Cortex of kidney (tissue), 1 donor: ENCODE measurements at places on chromosomes 12 and 14.

DNA sequence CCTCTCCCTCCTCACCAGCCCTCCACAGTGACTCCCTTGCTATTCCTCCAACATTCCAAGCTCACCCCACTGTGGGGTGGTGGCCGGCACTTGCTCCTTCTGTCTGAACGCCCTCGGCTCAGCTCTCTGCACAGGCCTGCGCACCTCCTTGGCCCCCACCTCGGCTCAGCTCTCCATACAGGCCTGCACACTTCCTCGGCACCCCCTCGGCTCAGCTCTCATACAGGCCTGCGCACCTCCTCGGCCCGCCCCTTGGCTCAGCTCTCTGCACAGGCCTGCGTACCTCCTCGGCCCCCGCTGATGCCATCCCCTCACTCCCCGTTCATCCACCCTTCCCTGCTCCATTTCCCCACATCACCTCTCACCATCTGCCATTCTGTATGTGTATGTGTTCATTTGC, 332.7 kb upstream of the FKBP4 start:
- DNase-seq, result no peak

GRCh38 chr12:12608557-12608957, 3.1 kb upstream of the CREBL2 start:
- no peak for DNase-seq

DNA sequence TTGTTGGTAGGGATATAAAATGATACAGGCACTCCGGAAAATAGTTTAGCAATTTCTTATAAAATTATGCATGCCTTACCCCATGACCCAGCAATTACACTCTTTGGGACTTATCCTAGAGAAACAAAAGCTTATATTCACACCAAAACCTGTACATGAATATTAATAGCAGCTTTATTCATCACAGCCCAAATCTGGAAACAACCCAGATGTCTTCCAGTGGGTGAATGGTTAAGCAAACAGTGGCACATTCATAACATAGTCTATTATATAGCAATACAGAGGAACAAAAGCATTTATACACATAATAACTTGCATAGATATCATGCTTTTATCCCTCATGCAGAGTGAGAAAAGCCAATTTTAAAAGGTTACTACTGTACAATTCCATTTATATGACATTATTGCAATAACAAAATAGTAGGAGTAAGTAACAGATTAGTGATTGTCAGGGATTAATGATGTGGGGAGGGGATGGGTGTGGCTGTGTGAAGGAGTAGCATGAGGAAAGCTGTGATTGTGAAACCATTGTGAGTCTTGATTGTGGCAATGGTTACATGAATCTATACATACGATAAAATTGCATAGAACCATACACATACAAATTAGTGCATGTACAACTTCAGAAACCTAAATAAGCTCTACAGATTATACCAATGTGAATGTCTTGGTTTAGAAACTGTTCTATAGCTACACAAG, 363.1 kb upstream of the OR4E1 start:
- DNase-seq, result no peak

DNA sequence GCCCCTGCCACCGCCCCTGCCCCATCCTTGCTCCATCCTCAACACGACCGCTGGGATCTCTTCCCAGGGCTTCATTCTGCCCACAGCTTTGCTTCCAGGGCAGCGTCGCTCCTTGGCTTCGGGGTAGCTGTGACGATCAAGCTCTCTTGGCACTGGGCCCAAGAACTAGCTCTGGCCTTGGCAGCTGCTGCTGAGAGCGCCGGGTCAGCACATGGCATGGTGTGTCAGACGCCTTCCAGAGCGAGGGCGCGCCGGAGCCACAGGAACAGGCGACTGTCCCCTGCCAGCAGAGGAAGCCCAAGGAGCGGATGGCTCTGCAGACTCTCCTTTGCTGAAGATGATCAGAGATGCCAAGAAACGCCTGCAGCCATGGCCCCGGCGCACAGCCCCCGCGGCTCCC, 15.9 kb downstream of the RAB35 start:
- DNase-seq, result no peak

GRCh38 chr14:96235426-96235825, 20.6 kb upstream of the BDKRB1 start:
- no peak for DNase-seq

DNA sequence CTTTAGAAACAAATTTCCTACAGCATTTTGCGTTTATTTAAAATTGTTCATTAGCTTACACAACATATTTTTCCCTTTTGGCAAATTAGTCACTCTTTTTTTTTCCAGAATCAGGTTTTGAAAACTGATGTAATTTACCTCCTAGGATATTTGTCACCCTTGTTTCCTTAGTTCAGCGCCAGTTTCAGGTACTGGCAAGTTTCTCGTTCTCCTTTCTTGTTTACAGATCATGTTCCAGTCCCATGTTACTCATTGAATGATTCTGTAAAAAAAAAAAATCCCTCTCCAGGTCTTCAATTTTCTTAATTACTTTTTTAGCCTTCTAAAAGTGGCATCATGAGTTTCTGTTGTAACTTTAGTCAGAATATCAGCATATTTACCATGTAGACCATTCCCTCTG, 2.7 kb downstream of the PPP4R4 start:
- DNase-seq, result no peak

DNA sequence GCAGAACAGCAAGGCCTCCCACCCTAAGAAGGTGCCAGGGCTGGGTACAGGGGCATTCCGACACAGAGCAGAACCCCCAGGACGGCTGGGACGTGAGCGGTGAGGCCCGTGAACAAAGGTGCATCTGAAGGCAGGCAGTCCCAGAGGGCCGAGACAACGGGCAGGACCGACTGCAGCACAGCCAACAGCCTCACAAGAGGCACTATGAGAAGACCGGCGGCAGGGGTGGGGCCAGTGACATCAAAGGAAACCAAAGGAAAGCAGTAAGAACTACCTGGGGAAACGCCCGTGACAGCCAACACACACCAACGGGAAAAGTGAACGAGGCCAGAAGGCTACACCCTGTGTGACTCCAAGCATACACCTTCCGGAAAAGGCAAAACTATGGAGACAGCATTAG, 9.1 kb downstream of the BTBD6 start:
- DNase-seq, result no peak

DNA sequence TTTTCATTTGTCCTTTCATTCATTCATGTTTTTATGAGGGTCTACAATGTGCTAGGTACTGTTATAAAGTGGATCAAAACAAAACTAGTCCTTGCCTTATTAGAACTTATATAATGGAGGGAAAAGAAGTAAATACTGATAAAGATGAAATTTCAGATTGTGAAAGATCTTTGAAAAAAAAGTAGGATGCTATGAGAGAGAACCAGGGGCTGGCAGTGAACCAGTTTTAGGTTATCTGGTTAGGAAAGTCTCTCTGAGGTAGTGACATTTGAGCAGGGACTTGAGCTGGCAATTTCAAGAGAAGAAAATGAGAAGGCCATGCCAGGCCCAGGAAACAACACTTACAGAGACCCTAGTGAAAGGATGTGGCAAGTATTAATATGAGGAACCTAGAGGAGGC, 57.3 kb upstream of the E2F7 start:
- no peak for DNase-seq

GRCh38 chr14:78075555-78076277, 94.5 kb upstream of the NRXN3 start:
- no peak for DNase-seq

DNA sequence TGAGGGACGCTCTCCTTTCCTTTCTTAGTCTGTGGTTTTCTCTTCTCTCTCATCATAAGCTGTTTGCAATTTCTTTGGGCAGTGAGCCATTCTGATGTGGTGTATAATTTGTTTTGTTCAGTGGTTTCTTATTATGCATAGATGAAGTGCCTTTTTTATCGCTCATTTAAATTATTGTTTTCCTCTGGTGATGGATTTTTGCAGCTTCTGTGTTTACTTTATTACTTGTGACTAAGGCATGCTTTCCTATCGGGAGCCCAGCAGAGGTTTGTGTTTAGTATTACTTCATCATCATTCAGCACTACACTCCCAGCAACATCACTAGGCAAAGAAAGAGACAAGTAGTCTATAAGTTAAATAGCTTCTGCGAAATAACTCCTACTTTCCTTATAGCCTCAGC, 586.6 kb upstream of the NOVA1 start:
- no peak for DNase-seq

DNA sequence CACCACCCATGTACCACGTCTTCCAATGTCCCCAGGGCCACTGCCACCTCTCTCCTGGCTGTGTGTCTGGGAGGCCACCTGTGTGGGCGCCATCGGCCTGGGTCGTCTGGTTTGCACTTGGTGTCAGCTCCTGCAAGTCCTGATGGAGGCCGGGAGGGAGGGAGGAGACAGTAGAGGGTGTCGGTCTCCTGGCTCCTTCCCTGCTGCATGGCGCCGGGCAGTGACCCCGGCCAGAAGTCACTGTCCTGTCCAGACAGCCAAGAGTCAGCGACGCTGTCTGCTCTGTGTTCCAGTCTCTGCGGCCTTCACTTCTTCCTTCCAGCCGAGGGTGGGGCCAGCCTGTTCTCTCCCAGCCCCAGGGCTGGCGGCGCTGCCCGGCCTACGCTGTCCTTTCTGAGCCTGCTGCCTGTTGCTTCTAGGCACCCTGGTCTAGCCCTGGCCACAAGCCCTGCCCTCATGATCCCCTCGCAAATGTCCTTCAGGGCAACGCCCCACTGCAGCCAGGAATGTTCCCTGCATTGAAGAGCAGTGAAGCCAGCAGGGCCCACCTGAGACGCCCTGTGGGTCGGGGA, 13.0 kb upstream of the LBHD2 start:
- no peak for DNase-seq

DNA sequence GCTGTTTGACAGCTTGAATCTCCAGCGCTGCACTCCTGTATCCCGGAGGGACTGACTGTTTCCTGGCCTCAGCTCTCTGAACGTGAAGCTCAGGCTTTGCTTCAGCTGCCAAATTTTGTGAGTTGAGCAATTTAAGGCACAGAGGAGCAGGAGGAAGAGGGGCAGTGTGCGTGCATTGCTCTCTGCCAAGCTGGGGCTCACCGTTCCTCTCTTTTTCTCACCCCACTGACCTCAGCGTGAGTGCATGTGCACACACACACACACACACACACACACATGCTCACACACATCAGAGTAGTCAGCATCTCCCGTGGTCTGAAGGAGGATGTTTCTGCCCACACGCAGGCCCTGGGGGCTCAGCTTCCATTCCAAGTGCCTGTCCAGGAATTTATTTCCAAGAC, 27.8 kb upstream of the BDKRB2 start:
- DNase-seq, result no peak

DNA sequence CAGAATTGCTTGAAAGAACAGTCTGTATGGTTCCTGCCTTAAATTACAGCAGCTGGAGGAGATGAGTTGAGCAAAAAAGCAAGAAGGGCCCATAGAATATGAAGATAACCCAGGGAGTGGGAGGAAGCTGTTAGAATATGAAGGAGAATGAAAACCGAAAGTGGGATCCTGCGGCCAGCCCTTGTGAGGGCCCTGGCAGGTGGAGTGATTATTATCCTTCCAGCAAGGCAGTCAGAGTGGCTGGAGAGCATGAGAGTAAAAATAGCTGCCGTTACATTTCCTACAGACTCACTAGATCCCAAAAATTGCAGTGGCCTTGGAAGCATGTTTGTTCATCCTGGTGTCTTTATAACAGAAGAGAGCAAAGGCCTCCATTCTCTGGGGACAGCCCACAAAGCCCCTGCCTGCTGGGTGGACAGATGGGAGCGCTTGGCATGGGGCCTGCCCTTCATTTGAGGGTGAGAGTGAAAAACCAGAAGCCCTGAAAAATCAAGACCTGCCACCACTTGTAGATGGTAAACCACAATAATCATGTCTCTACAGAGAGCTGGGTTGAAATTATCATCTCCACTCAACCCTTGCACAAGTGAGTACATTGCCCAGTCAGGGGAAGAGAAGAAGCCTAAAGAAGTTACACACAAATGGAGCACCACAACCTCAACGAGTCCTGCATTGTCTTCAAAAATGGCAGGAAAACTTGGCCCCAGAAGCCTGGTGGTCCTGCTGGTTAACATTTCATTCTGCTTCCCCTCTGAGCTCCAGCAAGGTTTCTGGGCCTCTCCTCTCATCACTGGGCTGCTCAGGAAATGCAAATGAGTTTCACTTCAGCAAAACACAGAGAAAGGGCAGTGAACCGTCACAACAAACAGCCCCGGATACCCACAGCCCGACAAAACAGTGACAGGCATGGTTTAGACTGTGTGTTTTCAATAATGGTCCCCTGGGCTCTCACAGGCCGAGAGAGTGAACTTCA, 20.5 kb downstream of the ZDHHC22 start:
- no peak for DNase-seq

- DNase-seq, result no peak
Measured at GRCh38 chr12:65391711-65392110, 113.2 kb downstream of the MSRB3 start.
